COLO829 (cell line): ENCODE measurements at places on chromosomes 3 and 15.

GRCh38 chr3:78878011-78878410 lies 889.8 kb downstream of the ROBO1 start:
- no peak for DNase-seq

DNA sequence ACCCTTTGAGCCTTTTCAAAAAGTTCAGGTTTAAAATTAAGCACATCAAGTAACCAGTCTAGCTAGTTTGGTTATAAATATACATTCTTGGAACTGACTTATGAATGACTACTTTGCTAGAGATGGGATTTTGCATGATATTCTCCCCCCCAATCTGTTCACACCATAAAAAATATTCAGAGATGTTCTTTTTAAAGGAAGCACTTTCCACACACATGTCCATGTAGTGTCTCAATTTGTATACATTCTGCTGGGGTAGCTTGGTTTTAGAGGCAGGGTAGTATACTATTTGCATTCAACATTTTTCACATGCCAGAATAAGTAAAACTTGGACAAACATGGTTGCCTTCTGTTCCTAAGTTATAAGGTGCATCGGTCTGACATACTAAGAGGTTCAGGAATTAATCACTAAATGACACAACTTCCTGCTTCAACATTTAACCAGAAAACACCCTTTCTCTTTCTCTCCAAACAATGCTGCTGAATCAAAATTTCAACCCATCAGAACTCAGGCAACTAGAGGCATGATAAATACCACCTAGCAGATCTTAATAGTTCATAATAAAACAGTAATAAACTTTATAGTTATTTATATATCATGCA lies 57.0 kb downstream of the SUMF1 start:
- DNase-seq: no peak

GRCh38 chr3:65636326-65636725 lies 402.4 kb downstream of the MAGI1 start:
- no peak for DNase-seq

- no peak for DNase-seq
These were observed 238.0 kb downstream of the PLCL2 start for GRCh38 chr3:17122758-17123157.

DNA sequence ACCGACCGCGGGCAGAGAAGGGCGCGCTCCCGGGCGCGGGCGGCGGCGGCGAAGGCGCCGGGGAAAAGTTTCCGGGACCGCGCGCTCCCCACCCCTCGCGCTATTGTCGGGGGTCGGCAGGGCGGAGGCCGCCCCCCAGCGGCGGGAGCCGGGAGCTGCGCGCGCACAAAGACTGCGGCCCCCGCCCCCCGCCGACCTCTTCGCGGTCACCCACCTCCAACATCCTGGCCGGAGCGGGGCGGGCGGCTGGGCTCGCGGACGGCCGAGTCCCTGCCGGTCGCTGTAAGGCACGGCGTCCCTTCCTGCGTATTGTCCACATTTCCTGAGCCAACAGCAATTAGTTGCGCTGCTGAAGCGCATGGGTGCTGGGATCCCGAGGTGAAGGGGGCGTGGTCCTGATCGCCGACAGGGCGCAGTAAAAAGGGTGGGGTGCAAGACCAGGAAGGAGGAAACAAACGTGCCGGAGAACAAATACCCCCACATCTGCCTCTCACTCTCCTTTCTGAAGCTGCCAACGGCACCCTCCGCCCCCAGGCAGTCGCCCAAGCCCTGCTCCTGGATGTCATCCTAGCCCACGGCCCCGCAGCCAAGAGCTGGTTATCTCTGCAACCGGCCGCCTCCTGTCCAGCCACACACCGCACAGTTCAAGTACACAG lies at the start of gene TMEM44:
TSS of gene TMEM44 (minus strand) at position 71 of the 656 bp plus-strand sequence. CDS start 204 bp downstream, outside the sequence.
- peak; percentile 72 for DNase-seq

DNA sequence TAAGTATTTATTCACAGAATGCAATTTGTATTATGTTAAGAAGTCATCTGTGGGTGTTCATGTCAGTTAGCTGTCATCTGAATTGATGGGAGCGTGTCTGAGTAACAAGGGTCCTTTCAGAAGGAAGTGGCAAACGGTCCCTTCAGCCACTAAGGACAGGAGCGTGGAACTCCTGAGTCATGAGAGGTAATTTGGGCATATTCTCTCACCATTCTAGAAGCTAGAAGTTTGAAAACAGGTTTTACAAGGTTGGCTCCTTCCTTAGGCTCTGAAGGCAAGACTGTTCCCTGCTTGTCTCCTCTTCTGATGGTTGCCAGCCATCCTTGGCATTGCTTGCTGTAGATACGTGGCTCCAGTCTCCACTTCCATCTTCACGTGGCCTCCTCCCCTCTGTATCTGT lies 19.7 kb downstream of the ABHD2 start:
- DNase-seq: no peak

- DNase-seq: no peak
These were observed 6.3 kb downstream of the BHLHE40 start for GRCh38 chr3:4985330-4986174.

DNA sequence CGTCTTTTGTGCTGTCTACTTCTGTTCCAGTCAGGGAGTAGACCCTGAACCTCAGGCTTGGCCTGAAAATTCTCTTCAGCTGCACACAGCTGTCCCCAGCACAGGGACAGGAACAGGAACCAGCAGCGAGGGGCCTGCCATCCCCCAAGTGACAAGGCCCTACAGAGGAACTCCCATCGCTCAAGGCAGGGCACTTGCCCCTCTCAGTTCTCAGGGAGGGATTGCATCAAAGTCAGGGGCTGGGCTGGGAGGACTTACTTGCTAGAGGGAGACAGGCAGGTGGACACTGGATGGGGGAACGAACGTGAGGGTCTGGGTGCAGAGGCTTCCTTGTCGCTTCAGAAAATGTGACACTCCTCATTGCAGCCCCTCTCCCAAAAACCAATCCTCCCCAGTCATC lies 163.6 kb downstream of the CHSY1 start:
- DNase-seq: no peak

DNA sequence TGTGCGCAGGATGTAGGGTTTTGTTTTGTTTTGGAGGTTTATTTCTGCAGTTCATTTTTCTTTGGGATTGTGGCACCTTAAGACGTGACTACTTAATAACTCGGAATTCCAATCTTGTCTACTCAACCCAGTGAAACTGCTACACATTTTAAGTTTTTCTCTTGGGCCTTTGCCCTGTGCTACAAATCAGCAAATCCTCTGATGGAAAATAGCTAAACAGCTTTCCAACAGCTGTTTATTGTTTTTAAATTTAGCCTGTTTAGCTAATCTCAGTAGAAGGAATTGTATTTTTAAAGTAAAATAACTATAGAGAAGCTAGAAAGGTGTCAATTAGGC lies 48.4 kb downstream of the OPA1 start:
- no peak for DNase-seq

GRCh38 chr3:58621086-58621830 lies 44.1 kb upstream of the FAM107A start:
- DNase-seq: no peak

DNA sequence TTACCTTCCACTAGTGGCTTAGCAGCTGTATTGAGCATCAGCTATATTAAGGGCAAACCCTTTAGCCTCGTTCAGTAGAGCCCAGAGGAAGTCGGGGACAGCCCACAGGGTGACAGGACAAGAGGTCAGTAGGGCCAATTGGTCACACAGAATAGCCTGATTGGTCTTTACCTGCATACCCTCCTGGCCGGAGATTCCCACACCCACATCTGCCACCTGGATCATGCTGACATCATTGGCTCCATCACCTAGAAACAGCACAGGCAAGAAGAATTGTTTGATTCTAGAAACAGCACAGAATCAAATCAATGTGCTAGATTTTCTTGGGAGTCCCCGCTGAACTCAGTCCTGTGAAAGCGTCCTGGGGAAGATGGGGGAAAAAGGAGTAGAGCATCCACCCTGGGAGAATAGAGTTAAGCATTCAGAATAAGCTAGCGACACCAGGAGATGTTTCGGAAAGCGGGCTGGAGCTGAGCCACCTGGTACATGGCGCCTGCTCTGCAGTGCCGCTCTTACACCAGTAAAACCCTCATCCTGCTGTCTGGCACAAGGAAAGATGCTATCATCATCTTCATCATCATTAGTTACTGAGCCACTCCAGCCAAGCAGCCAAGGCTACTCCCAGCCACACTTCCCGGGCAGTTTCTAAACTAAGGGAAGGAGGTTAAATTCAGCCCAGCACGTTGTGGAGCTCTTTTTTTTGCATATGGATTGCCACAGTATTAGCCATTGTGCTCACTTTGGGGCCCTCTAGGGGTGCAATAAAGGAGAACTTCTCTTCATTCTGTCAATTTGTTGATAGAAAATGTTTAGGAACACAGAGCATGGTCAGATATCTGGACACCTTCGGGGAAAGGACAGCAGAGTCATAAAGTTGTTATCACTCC lies 171.3 kb downstream of the ATP10A start:
- DNase-seq: no peak
